ENCODE measurements at places on chromosomes 1 and 21. TPM values are rescaled to one million over a fixed set of nuclear protein-coding genes. Genes with fewer than 3 reads are reported as not detected.

- peak; percentile 82 for DNase-seq
Observed at GRCh38 chr21:46183910-46184624, at the start of gene SPATC1L. Gene SPATC1L (minus strand): TSS chr21:46184459. CDS start chr21:46182816, 1,643 bp downstream.

Gene PEX10
- polyA plus RNA-seq, result 28.6 TPM

DNA sequence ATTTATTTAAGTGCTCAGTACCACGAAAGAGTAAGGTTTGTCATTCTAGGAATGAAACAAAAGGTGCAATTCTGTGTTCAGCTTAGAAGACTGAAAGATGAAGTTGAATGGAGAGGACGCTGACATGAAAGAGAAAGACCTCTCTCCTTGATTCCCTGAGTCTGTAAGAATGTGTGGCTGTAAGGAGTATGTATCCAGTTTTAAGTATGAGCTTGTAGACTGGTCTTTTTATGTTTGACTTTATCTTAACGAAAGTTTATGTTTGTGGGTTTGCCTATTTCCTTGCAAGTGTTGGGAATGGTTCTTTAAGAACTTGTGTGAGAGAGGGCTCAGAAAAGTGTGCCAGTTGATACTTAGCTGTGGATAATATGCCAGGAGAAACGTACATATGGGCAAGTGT lies 1.4 kb downstream of the CHD1L start:
- DNase-seq, result no peak

- no peak for DNase-seq
Observed at GRCh38 chr1:158028969-158029368, 35.5 kb downstream of the KIRREL1 start.

Gene SPRR1A
- polyA plus RNA-seq, result not detected
